ENCODE measurements at places on chromosomes 2 and 18.

DNA sequence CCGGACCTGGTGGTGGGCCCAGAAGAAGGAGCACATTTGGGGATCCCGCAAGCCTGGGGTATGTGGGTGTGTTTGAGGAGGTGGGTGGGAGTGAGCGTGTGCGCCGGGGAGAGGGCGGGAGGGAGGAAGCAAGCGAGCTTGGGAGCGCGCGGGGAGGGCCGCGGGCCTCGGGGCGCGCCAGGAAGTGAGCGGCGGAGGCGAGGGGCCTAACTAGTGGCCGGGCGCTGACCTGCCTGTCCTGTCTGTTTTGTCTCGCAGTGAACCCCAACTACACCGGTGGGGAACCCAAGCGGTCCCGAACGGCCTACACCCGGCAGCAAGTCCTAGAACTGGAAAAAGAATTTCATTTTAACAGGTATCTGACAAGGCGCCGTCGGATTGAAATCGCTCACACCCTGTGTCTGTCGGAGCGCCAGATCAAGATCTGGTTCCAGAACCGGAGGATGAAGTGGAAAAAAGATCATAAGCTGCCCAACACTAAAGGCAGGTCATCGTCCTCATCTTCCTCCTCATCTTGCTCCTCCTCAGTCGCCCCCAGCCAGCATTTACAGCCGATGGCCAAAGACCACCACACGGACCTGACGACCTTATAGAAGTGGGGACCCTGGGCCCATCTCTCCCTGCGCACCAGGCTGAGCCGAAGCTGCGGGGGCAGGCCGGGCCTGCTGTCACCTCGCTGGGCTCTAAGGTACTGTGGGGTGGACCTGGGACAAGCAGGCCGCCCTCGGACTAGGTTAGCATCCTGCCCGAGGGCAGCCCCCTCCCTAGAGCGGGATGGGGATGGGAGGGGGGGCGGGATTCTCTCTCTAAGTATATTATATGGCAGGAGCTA, 1.2 kb downstream of the HOXD4 start:
- no peak for DNase-seq

DNA sequence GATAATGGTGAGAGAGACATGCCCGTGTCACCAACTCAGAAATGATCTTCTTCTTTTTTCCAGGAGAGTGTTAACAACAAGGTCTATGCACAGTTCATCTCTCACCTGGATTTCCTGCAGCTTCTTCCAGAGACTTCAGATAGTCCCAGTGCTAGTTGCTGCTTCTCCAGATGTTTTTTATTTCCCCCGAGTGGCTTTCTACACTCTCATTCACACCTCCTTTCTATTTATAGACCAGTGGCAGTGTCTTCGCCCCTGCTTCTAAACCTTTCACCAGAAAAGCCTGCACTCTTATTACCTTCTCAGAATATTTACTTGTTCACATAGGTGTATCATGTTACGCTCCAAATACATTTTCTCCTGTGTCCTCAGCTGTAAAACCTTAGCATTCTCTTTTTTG, 558.8 kb upstream of the CHAC2 start:
- DNase-seq = no peak

DNA sequence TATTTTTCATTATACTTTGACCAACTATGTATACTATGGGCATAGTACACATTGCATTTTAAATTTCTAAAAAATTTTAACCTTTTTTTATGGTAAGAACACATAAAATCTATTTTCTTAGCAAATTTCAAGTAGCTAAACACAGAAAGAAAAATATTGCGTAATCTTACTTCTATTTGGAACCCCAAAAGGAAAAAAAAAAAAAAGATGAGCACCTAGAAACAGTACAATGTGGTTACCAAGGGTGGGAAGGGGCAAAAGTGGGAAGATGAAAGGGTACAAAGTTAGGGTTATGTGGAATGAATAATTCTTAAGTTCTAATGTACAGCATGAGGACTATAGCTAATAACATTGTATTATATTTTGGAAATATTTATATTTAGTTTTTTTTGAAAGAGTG, 205.0 kb upstream of the EPHA4 start:
- no peak for DNase-seq

GRCh38 chr2:20665243-20666004, 1.5 kb upstream of the GDF7 start:
- DNase-seq = no peak

- DNase-seq = no peak
Observed at GRCh38 chr18:10475276-10475653, 20.8 kb downstream of the APCDD1 start.

DNA sequence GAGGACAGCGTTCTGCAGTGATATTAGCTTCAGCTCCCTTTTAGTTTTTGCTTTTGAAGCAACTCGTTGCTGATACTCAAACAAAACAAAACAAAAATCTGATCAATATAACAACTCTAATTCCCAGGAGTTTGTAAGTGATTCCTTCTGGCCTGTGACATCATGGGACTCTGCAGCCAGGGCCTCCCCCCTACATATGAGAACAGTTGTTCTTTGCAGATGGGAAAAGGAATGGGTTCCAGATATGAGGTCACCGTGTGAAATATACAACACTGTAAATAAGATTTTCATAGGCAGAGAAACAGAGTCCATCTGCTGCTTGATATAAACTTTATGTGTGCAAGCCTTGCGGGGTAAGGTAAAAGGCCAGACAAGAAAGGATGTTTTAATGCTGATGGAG, 56.7 kb downstream of the DIS3L2 start:
- no peak for DNase-seq

DNA sequence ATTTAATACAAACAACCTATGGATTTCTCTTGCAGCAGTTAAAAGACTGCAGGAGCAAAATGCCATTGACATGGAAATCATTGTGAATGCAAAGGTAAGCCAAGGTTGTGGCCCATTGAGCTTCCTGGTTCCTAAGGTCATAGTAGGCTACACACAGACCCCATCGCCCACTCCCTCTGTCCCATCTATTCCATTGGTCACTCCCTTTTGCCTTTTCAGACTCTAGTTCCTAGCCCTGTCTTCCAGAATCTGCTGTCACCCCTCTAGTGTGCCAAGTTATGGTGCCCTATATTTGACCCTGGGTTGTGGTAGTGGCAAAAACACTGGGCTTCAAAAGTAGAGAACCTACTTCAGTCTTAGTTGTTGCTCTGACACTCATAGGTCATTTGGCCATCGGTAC, 44.7 kb downstream of the UGP2 start:
- no peak for DNase-seq

- DNase-seq = no peak
Observed at GRCh38 chr2:233928594-233929351, 11.6 kb downstream of the TRPM8 start.

DNA sequence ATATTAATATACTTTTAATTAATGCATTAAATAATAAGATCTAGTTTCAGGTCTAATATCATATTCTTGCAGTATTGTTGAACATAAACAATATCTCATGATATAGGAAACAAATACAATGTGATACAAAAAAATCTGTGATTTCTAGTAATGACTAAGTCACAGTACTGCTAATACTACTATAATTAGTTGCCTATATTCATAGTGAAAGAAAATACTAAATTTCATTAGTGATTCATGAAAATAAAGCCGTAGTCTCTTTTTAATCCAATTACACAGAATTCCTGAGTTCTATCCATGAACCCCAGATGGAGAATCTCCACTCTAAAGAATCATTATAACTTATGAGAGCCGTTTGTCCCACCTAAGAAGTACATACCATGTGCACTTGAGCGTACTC, 266.3 kb upstream of the ACVR2A start:
- no peak for DNase-seq

DNA sequence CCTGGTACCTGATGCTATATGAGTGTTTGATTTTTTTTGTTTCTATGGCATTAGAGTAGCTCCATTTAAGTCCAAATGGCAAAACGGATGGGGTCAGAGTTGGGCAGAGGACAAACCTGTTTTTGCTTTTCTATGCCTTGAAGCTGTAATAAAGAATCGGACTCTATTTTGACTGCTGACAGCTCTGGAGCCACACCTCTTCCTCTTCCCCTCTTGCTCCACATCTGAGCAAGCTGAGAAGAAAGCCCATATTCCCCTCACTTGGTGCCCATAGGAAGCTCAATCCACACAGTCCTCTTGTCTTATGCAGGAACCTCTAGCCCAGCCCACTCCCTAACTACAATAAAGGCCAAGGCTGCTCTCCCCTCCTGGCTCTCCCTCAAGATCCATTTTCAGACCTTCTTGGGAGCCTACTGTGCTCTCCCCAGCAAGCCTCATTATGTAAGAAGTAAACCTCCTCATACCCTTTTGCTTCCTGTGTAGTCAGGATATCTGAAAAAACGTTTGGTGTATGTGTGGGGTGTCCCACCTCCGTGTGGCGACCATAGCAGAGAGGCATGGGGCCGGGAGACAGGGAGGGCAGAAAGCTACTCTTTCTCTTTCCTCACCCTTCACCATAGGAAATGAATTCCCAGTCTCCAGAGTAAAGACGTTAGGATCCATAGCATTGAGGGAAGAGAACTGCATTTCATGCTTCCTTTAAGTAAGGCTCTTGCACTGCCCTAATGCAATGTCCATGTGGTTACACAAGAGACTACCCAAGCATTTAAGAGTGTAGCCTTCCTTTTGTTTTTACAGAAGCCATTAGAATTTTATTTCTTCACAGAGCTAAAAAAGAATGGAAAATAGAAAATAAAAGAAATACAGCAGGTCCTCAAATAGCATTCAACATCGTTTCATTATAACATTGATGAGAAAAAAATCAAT, 41.9 kb upstream of the RAPGEF4 start:
- DNase-seq = no peak

Data from T follicular helper cell (primary cell).